ENCODE measurements at places on chromosomes 4 and X.

- peak; percentile 3 for DNase-seq
Observed at GRCh38 chrX:51336584-51336983, 4.0 kb downstream of the NUDT10 start.

DNA sequence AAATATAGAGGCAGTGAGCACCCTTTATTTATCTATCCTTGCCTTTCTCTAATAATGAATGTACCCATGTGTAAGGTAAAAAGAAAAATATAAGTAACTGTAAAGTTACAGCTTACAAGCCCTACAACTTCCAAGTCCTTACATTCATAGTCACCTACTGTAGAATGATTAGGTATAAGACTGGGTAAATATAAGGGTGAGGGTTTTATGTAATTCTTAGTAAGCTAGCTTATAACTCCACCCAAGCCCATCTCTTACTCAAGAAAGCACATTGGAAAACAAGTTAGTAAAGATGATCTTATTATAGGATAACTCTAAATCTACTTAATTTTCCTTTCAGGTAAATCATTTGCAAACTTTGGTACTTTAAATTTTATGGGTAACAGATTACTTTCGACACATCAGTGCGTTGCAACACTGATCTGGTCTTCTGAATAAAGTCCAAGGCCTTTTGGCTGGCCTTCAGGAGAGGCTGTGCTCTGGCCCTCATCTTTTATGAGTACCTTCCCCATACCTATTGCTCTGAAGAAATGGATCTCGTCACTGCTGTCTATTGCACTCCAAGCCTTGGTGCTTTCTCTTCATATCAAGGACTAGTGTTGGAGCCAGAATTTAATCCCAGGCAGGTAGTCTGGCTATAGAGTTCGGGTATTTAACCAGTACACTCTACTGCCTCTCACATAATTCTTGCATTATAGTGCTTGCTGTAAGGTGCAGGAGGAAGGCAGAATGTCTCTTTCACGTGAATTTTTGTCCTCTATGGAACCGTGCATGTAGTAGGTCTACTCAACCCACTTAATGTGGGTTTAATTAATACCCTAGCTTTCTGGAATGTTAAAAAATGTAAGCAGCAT is 443.6 kb upstream of the AR start:
- DNase-seq, result no peak

- DNase-seq, result no peak
Observed at GRCh38 chr4:3426465-3427133, 15.2 kb upstream of the HGFAC start.

- no peak for DNase-seq
Observed at GRCh38 chrX:27884654-27885053, 76.9 kb downstream of the MAGEB10 start.

DNA sequence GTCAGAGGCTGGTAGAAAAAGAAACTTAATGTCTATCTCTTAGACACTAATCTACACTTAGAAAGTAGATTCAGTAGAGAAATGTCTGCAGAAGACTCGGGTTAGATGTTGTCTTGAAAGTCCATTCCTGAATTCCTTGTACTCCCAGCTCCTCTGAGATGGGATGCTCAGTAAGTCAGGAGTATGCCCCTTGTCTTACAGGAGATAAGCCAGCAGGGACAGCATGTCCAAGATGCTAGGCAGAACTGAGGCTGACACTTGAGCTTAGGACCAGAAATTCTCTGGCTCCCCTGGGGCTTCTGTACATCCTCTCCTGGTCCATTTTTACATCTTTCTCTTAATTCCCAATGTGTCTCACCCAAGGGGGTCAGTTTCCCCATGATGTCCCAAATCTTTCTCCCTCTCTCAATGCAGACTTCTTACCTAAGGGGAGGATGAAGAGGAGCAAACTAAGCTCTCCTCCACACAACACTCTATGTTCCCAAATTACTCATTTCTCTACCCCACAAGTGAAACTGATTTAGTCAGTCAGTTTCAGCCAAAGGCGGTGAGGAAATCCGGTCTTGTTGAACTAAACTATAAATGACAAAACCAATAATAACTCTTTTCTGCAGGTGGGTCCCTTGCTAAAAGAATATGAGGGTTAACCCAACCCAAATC is 558.2 kb upstream of the DIPK2B start:
- DNase-seq, result peak; percentile 73

- DNase-seq, result no peak
Observed at GRCh38 chr4:79334783-79335182, 8.9 kb upstream of the NAA11 start.

- no peak for DNase-seq
Observed at GRCh38 chrX:56233682-56234081, 1.5 kb downstream of the KLF8 start.

DNA sequence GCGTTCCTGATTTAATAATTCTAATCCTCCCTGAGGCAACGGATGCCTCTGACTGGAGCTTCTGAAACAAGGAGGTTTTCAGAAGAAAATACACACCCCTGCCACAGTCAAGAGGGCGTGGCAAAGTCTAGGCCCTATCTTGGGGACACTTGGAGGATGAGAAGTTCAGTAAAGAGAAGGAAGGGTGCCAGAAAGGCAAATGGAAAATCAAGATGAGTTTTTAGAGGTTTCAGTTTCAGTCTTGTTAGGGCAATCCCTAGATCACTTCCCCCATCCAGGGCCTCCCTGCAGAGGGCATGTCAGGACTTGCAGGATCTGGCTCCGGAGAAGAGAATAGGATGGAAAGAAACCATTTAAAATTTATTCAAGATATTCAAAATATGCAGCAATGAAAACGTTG is 28.5 kb upstream of the FGF2 start:
- peak; percentile 73 for DNase-seq

DNA sequence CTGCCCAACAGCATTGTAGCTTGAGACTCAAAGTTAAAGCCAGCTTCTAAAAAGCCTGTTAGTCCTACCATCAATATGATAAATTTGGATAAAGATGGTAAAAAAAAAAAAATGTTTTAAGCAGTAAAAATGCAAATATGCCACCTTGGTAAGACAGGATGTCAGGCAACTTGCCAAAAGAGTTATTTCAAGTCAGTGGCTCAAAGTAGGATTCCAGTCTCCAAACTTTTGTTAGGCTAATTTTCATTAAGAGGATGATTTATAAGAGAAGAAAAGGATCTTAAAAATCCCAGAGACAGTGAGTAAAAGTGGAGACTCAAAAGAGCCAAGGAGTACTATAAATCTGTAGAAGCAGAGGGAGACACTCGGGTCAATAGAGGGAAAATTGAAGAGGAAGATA is 47.5 kb downstream of the GASK1B start:
- no peak for DNase-seq

GRCh38 chrX:101803451-101803850 is 128.4 kb downstream of the ZMAT1 start:
- peak; percentile 47 for DNase-seq

DNA sequence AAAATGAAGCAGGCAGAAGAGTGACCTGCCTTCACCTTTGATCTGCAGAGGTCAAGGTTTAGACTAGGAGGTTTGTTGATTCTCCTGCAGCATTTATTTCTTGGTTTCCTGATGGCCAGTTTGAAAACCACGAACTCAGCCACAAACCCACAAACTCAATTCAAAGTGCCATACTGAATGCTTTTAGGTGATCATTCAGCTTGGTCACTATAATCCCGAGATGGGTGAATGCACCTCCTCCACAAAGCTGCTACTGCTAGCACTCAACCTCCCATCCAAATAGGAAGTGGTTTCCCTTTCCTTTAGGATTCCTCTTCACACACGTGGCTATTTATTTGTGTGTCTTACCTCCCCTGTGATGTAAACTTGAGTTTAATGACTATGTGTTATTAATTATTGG is 225.2 kb downstream of the MID1 start:
- DNase-seq, result peak; percentile 18

GRCh38 chrX:153601511-153602110 is 2.7 kb upstream of the CCNQ start:
- no peak for DNase-seq

GRCh38 chr4:680928-681645 is 6.7 kb downstream of the MYL5 start:
- peak; percentile 58 for DNase-seq

DNA sequence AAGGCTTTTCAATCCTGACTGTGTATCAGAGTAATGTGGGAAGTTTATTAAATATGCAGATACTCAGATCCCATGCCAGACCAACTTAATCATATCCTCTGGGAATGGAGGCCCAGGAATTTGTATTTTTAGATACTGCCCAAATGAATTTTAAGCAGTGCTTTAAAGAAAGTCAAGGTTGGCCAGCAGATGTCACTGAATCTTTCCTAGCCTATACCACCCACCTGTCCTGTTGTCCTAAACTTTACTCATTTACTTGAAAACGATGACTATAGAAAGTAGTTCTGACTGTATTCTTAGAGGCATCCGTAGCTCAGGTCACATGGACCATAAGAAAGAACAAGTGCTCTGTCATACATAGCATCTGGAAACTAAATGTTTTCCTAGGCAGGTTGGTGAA is 79.9 kb downstream of the AMOT start:
- DNase-seq, result no peak

GRCh38 chrX:41542135-41542534 is 95.0 kb downstream of the NYX start:
- no peak for DNase-seq

DNA sequence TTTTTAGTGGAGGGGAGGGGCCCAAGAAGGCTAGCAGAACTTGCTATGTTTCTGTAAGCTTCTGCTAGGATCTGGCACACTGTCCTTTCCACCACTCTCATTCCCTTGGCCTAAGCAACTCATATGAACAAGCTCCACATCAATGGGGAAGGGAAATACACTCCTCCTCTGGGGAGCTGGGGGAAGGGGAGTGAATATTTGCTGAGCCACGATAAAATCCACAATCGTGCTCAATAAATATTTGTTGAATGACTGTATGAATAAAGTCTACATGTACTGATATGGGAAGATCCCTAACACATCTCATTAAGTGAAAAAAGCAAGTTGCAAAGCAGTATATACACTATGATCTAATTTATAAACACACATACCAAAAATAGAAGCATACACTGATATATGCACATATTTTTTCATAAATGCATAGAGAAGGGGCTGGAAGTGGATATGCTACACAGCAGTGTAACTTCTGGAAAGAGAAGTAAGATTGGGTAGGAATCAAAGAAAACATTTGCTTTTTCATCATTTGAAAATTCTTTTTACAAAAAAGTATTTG is 95.8 kb upstream of the EFHC2 start:
- DNase-seq, result no peak

- no peak for DNase-seq
Observed at GRCh38 chr4:94931626-94932025, 173.9 kb downstream of the BMPR1B start.

- DNase-seq, result peak; percentile 97
Observed at GRCh38 chr4:107896158-107896645, 35.1 kb upstream of the CYP2U1 start.

DNA sequence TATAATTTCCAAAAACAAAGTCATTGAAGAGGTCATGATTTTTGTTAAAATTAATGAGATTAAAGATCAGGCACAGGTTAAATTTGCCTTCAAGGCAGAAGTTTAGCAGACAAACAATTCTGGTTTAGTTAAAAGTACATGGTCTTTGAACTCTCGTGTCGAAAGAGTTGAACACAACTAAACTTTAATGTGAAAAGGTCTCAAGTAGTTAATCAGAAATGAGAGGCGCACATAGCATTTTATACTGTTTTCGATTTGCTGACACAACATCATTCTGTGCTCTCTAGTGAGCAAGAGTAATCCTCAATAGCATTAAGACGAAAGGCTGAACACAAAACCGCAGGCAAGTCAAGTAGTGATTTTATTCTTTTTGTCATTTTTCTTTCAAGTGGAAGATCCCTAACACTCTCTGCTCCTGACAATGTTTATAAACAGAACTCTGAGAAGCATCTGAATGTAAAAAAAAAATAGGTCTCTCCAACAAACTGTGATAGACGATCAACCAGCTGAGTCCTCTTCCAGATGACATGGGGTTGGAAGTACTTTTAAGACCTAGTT is 49.8 kb downstream of the SH3RF1 start:
- DNase-seq, result no peak

DNA sequence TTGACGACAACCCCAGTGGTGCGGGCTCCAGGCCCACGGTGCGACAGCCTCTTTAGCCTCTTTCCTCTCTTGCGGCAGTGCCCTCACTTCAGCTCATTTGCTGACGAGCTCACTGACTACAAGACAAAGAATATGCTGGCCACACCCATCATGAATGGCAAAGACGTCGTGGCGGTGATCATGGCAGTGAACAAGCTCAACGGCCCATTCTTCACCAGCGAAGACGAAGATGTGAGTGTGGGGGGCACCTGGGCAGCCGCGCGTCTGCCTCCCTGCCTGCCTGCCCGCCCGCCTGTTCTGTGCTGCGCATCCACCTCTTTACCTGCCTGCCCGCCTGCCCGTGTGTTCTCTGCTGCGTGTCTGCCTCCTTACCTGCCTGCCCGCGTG is 9.2 kb downstream of the PDE6B start:
- no peak for DNase-seq

- no peak for DNase-seq
Observed at GRCh38 chr4:139624441-139625092, 41.1 kb upstream of the MGST2 start.

DNA sequence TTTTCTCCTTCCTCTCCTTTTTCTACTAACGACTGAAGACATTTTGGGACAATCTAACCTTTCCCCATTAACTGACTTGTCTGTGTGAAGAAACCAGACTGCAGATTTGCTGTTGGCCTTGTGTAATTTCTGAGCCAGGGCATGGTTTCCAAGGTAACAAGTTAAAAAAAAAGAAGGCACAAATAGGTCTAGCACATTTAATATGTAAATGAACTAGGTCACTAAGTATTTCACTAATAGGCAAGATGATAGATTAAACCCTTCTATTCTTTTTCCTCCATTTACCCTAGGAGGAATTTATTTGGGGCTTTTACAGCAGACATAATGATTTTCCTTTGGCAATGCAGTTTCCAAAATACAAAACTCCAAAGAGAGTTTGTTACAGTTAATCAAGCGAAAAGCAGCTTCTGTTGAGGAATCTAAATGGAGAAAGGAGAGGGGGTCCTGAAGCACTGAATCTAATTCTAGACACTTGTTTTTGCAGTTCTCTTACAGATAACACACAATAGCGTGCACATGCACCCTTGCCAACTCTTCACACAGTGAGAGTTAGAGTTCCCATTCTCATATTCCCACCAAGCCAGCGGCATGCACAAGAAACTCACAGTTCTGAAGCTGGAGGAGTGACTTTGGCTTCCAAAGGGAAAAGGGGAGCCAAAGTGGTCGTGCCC is 72.0 kb downstream of the TSPAN5 start:
- no peak for DNase-seq

DNA sequence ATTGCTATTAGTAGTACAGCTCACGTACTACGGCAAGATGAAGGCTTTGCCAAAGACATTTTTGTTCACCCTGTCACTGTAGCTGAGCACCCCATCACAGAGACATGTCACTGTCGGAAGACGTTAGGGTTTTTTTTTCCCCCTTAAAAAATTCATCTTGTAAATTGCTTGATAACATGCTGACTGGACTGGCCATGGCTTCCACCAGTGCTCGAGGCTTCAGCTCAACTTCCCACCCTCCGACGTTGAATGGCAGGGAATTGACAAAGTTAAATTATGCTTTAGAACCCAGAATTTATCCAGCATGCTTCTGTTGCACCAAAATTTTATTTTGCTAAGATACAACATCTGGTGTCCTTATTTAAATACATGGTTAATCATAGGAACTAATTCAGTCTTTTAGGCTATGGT is 707 bp upstream of the OTUD4 start:
- no peak for DNase-seq

- no peak for DNase-seq
Observed at GRCh38 chr4:152417673-152418072, 118.2 kb downstream of the FBXW7 start.

- no peak for DNase-seq
Observed at GRCh38 chrX:107596651-107597050, 31.7 kb upstream of the PRPS1 start.

GRCh38 chr4:152247271-152247975 is 288.5 kb downstream of the FBXW7 start:
- DNase-seq, result no peak

GRCh38 chr4:128386761-128387599 is 99.4 kb upstream of the PGRMC2 start:
- DNase-seq, result peak; percentile 90
